ENCODE measurements at places on chromosomes 2 and 18. TPM values are rescaled to one million over a fixed set of nuclear protein-coding genes. Genes with fewer than 3 reads are reported as not detected.

GRCh38 chr2:25590921-25591505, 82.4 kb downstream of the DTNB start:
- H3K4me1 ChIP-seq = peaks cover 4% of the 10 kb centered on the region
- H3K27me3 ChIP-seq = no peaks in the 10 kb centered on the region
- peak; percentile 36 for DNase-seq

The DYNAP gene
- total RNA-seq = not detected

The TSPYL6 gene
- 0.20 TPM for total RNA-seq

The TEKT4 gene
- total RNA-seq = 4.1 TPM

DNA sequence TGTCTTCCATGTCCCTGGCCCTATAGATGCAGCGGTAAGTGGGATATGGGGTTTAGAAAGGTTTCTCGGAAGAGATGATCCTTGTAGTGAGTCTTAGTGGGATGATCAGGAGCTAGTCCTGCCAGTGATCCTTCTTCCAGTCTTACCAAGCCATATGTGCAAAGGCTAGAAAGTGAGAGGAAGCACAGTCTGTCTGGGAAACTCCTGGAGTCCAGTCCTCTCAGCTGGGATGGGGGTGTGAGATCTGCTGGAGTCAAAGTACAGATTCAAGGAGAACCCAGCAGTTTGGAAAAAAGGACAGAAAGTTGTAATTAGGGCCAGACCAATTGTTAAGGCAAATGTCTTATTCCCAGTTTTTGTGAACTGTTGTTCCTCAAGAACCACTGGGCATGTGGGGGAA, 83.3 kb downstream of the LIMS1 start:
- peak; percentile 36 for DNase-seq
- H3K4me1 ChIP-seq = peaks cover 59% of the 10 kb centered on the region
- H3K4me3 ChIP-seq = no peak overlapping the region
- no peaks in the 10 kb centered on the region for H3K36me3 ChIP-seq

DNA sequence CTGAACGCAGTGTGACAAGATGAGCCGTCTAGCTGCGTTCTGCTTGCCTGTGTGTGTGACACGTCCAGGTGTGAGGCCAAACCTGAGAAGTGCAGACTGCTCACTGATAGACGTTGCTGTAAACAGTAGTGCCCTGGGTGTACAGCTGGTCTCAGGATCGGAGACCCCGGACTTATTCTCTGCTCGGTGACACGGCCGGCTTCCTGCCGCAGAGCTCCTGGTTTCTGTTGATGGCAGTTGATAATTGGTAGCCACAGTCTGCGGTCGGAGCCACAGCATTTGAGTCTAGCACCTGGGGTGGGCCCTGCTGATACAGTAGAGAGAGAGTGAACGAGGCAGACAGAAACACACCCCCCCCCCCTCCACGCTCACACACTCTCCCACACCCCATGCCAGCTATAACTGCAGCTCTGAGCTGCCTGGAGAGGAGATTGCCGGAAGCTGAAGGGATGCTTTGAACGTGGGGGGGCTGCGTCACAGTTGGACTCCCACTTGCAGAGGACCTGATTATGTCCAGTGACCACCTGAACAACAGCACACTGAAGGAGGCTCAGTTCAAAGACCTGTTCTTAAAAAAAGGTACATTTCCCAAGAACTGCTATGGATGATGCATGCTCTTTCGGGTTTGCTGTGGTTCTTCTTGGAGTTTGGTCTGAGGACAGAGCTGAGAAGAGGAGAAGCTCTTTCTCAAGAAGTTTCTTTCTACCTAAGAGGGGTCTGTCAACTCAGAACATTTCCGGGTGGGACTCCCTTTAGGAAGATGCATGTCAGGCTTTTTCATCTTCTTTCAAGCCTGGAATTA, 114.0 kb downstream of the FAM210A start:
- no peak for DNase-seq
- H3K4me3 ChIP-seq = no peak overlapping the region
- H3K27me3 ChIP-seq = no peaks in the 10 kb centered on the region
- H3K4me1 ChIP-seq = peaks cover 19% of the 10 kb centered on the region
- no peak overlapping the region for H3K27ac ChIP-seq
- no peaks in the 10 kb centered on the region for H3K36me3 ChIP-seq

GRCh38 chr2:74966887-74967286, 8.4 kb downstream of the POLE4 start:
- no peak overlapping the region for H3K27ac ChIP-seq
- peaks cover 10% of the 10 kb centered on the region for H3K36me3 ChIP-seq
- no peaks in the 10 kb centered on the region for H3K27me3 ChIP-seq
- H3K4me1 ChIP-seq = no peaks in the 10 kb centered on the region

The SLC30A3 gene
- 0.77 TPM for total RNA-seq

GRCh38 chr18:79186649-79187048, 117.5 kb downstream of the ATP9B start:
- no peaks in the 10 kb centered on the region for H3K4me1 ChIP-seq
- no peak for DNase-seq
- H3K27me3 ChIP-seq = no peaks in the 10 kb centered on the region

The NEB gene
- total RNA-seq = 2.1 TPM

DNA sequence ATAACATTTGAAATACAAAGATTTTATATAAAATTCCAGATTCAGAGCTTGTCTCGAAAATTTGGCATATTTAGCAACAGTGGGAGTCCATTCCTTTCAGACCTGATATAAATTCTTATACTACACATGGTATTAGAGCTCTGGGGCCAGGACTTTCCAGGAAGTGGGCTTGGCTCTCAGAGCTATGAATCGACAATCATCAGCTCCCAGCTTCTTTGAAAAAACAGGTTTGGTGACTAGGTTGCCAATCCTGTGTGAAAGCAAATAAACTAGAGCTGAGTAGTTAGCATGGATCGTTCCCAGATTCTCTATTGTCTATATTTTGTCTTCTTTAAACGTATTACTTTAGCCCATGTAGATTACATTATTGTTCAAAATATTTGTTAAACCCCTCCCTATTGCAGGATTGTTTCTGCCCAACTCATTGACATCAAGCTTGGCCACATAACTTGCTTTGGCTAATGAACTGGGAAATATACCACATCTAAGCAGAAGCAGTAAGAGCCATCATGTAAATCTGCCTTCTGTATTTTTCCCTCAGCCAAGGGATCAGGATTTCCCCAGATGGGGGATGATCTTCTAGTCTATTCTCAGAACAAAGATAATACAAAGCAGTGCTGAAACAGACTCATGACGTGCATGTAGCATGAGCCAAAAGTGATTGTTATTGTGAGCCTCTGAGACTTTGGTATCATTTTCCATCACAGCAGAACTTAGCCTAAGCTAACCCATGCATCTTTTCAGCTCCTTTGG, 105.4 kb downstream of the KCNH7 start:
- no peaks in the 10 kb centered on the region for H3K27me3 ChIP-seq
- peak; percentile 18 for DNase-seq
- no peaks in the 10 kb centered on the region for H3K36me3 ChIP-seq
- no peaks in the 10 kb centered on the region for H3K4me1 ChIP-seq
- no peak overlapping the region for H3K27ac ChIP-seq

The HRH4 gene
- total RNA-seq = 0.54 TPM

The OSR1 gene
- total RNA-seq = 21.3 TPM

The NDC80 gene
- total RNA-seq = 0.55 TPM

The CERKL gene
- 12.0 TPM for total RNA-seq

- no peak overlapping the region for H3K4me3 ChIP-seq
- DNase-seq = no peak
These were observed 195.6 kb upstream of the ETAA1 start for GRCh38 chr2:67201521-67201920.

DNA sequence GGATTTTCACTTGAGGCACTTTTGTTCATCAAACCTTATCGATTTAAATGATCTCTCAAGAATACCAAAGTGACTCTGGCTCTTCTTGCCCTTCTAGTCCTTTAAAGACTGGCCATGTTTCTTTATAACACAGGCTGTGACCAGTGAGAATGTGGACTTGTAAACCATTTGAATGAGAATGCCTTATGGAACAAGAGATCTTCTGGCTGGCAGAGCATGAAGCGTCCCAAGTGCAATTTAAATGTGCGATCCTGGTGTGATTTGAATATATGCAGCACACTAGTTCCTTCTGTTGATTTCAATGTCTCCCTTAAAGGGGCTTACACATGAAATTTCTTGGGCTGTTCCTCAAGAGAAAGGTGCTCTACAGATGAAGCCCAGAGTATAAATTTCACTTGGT, 262.4 kb upstream of the CCDC68 start:
- no peak overlapping the region for H3K4me3 ChIP-seq
- H3K36me3 ChIP-seq = peaks cover 7% of the 10 kb centered on the region
- DNase-seq = no peak
- H3K4me1 ChIP-seq = peaks cover 2% of the 10 kb centered on the region
- H3K27ac ChIP-seq = no peak overlapping the region

The RAX gene
- not detected for total RNA-seq

The MYCN gene
- 5.2 TPM for total RNA-seq

The GTF2A1L gene
- total RNA-seq = not detected

DNA sequence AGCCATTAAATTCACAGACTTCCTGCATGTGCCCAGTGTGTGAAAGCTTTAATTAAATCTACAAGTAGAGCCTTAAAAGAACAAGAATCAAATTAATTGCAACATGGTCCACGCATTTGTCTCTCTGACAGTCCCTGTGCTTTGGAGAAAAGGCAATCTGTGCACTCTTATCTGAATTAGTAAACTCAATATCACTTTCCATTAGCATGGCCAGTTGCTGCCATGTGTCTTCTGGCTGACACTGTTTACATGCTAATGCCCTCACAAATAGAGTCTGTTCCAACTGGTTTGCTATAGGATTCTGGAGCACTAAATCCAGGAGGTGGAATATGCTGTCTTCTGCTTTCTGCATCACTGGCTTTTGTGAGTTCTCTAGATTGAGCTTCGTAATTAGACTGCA, 434.5 kb upstream of the RAB12 start:
- H3K4me3 ChIP-seq = no peak overlapping the region
- no peaks in the 10 kb centered on the region for H3K27me3 ChIP-seq
- no peak overlapping the region for H3K27ac ChIP-seq
- no peaks in the 10 kb centered on the region for H3K36me3 ChIP-seq
- DNase-seq = no peak
- peaks cover 21% of the 10 kb centered on the region for H3K4me1 ChIP-seq

- no peak overlapping the region for H3K4me3 ChIP-seq
- H3K36me3 ChIP-seq = no peaks in the 10 kb centered on the region
- peaks cover 12% of the 10 kb centered on the region for H3K4me1 ChIP-seq
- DNase-seq = peak; percentile 62
- H3K27ac ChIP-seq = no peak overlapping the region
- no peaks in the 10 kb centered on the region for H3K27me3 ChIP-seq
These were observed 36.8 kb downstream of the PARD6G start for GRCh38 chr18:80210312-80211083.

The RFTN2 gene
- total RNA-seq = 22.6 TPM

- no peak overlapping the region for H3K4me3 ChIP-seq
- H3K4me1 ChIP-seq = peaks cover 4% of the 10 kb centered on the region
- H3K27ac ChIP-seq = no peak overlapping the region
- no peaks in the 10 kb centered on the region for H3K27me3 ChIP-seq
These were observed 40.1 kb upstream of the SOS1 start for GRCh38 chr2:39160982-39161381.

GRCh38 chr2:72847534-72848315, 21.9 kb upstream of the EXOC6B start:
- H3K36me3 ChIP-seq = no peaks in the 10 kb centered on the region
- DNase-seq = no peak
- no peaks in the 10 kb centered on the region for H3K4me1 ChIP-seq

Data from lung (tissue), 17 donors.